ENCODE measurements at places on chromosomes 7 and 10.

GRCh38 chr10:124636271-124636995 is 107.7 kb downstream of the FAM53B start:
- no peak for DNase-seq

DNA sequence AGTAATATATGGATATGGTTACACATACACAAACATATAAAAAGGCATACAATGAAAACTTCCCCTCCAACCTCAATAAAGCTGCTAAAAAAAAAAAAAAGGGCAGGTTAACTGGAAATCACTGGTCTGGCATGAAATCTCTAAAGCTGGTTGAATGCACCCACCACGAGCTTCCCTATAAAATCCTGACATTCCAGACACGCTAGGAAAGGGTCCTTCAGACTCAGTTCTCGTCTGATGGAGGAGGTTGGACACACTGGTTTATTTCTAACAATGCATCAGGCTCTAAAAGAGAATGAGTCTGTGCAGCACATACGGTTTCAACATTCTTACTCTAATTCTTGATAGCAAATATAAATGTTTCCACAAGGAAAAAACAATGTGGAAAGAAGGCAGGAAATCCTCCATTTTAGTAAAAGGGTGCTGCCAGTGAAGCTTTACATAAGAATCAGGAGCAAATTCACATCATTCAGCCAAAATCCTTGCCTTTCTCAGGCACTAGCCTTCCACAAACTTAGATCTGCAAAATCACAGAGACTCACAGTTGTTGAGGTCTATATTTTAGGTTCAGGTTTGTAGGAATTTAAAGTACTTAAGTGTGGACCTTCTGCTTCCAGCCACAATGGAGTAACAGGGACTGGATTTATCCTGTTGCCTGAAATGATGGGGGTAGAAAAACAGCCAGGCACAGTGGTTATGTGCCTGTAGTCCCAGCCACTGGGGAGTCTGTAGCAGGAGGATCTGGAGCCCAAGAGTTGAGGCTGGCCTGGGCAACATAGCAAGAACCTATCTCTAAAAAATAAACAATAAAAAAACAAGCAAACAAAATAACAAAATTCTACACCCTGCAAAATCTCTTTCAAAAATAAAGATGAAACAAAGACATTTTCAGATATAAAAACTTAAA is 73.5 kb downstream of the CYTH3 start:
- DNase-seq: no peak

DNA sequence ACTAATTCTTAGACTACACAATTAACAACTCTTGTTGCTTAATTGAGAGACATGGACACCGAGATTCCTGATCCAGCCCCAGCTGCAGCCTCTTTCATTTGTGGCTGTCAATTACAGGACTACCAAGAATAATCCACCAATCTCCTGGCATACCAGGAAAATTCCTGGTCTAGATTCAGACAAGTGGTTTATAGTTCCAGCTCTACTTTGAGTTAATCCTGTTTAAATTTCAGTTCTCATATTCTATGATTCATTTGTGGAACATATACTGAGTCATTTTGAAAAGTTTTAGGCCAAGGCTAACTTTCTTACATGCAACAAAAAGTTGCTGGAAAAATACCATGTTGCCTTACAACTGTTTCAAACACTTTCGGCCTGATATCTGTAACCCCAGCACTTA is 253.5 kb downstream of the MAGI2 start:
- DNase-seq: no peak

- DNase-seq: no peak
Measured at GRCh38 chr10:33074443-33074842, 116.4 kb upstream of the ITGB1 start.

DNA sequence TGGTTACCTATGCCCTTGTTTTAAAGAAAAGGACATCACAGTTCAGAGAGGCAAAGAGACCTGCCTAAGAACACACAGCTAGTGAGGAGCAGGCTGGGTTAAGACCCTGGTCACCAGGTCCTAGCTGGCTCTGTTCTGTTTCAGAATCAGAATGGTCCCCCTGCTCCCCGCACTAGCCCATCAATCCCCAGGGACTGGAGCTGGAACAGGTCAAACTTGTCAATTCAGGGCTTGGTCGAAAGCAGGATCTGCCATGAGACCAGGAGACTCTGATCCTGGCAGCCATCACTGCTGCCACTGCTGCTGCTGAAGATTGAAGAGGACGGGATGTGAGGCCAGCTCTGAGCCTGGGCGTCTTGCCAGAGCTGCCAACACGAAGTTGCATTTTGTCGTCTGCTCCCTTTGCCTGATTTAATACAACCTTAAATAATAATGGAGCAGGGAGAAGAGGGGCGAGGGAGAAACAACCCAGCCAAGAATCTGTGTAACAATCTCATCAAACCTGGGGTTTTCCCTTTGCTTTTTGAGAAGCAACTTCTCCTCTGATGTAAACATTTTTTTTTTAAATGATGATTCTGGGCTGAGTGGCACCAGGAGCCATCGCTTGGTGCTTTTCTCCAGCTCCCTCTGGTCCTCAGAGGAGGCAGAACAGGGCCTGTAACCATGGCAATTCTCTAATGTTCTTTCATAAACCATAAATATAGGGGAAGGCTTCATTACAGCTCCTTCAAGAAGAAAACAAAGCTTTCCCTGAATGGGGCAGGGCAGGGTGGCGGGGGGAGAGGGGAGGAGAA is 119.0 kb upstream of the SORCS3 start:
- no peak for DNase-seq

GRCh38 chr10:13829790-13830189 is 243.0 kb downstream of the PRPF18 start:
- no peak for DNase-seq

Data from stimulated activated CD8-positive, alpha-beta memory T cell treated with anti-CD3 and anti-CD28 coated beads, Interleukin-7, amount 100 ng/mL, for 1 hour (primary cell).